ENCODE measurements at places on chromosomes 4 and X.
A peak's percentile ranks its signal among the peaks of the same experiment; 100 is the strongest.

DNA sequence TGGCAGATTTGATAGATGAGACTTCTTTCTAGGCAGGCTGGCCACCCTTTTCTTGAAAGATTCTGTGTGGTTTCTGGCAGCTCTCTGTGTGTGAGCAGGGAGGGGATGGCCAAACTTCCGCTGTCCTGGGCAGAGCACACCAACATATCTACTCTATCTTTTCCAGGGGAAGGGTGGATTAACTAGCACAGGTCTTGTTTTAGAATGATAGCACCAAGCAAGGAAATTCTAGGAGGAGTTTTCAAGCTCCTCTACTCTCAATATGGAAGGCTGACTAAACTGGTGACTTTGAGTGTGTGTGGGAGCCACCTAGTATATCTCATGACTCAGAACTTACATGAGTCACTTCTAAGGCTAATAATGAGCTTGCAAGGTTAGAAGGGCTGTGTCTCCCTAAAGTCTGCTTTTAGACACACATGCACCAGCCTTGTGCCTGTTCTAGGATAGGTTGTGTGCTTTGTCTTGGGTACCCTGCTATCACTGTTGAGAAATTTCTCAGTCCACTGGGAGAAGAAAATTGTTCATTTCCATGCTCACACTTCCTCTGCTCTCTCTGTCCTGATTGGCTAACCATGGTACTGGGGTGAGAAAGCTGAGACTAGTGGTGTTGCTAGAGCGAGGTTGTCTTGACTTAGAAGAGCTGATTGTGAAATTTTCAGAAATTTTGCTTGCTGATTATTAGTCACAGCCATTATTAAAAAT lies 72.9 kb downstream of the YIPF6 start:
- no peak for DNase-seq
- H3K4me1 ChIP-seq: no peaks in the 10 kb centered on the region
- H3K4me3 ChIP-seq: no peak overlapping the region
- H3K27ac ChIP-seq: no peak overlapping the region
- H3K27me3 ChIP-seq: no peaks in the 10 kb centered on the region
- no peaks in the 10 kb centered on the region for H3K36me3 ChIP-seq

DNA sequence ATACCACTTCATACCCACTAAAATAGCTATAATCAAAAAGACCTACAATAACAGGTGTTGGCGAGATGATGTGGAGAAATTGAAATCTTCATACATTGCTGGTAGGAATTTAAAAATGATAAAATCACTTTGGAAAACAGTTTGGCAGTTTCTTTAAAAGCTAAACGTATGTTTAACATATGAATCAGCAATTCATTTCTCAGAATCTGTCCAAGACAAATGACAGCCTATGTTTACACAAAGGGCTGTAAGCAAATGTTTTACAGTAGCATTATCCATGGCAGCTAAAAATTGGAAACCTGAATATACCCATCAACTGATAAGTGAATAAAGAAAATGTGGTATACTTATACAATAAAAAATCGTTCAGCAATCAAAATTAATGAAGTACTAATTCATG lies 33.0 kb upstream of the ABCG2 start:
- no peak overlapping the region for H3K27ac ChIP-seq
- H3K4me3 ChIP-seq: no peak overlapping the region
- no peaks in the 10 kb centered on the region for H3K36me3 ChIP-seq
- no peak for DNase-seq
- H3K4me1 ChIP-seq: peaks cover 3% of the 10 kb centered on the region
- H3K27me3 ChIP-seq: no peaks in the 10 kb centered on the region

- H3K27me3 ChIP-seq: no peaks in the 10 kb centered on the region
- no peak for DNase-seq
- no peak overlapping the region for H3K27ac ChIP-seq
- no peaks in the 10 kb centered on the region for H3K36me3 ChIP-seq
These were observed 676.7 kb upstream of the LCORL start for GRCh38 chr4:18698119-18698883.

DNA sequence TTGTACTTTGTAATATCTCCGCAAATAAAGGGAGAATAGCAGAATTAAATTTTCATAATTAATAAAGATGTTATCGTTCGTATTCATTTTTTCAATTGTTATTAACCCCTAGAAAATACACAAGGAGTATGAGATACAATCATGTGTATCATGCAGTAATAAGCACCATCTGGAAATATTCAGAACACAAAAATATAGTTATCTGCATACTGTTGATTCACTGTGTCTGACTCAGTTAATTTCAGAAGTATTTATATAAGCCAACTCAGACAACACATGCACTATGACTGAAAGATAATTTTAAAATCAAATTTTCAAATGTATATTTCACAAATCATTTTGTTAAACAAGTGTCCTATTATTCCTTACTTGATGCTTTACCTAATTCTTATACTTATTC lies 1954.8 kb downstream of the ARAP2 start:
- DNase-seq: no peak
- H3K27me3 ChIP-seq: no peaks in the 10 kb centered on the region
- H3K4me1 ChIP-seq: no peaks in the 10 kb centered on the region
- no peak overlapping the region for H3K27ac ChIP-seq
- no peak overlapping the region for H3K4me3 ChIP-seq

DNA sequence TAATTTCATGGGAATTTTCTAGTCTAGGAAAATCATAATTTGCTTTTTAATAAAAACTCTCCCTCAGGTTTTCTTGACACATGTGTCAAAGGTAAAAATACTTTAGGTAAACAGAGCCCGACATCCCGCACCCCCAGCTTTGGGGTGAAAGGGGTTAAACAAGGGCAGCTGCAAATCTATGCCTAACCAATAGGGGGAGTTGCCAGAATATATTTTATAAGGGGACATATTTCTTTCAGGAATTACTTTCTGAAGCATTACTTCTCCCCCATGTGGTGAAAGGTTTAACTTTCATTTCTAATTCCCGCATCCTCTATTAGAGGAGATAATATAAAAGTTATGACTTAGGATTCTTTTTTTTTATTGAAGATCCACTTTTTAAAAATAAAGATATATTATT lies 53.9 kb upstream of the HEPH start:
- no peaks in the 10 kb centered on the region for H3K36me3 ChIP-seq
- DNase-seq: no peak
- H3K4me3 ChIP-seq: no peak overlapping the region
- no peaks in the 10 kb centered on the region for H3K27me3 ChIP-seq
- no peaks in the 10 kb centered on the region for H3K4me1 ChIP-seq

DNA sequence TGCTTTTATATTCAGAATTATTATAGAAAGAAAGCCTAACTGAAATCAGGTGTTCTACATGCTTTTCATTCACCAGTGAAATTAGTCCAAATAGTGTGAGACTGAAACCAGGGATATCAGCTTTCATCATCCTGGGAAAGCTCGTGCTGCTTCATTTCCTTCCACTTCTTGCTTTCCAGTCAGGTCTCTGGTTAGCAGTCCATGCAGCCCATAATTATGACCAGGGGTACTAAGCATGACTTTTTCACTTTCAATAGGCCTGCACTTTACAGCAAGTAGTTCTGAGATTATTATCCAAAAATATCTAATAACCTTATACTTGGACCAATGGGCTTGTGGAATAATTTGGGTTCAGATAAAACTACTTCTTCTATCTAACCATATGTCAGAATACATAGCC lies 673.2 kb upstream of the MAGEB2 start:
- no peaks in the 10 kb centered on the region for H3K36me3 ChIP-seq
- H3K4me3 ChIP-seq: no peak overlapping the region
- no peak overlapping the region for H3K27ac ChIP-seq

- H3K36me3 ChIP-seq: no peaks in the 10 kb centered on the region
- DNase-seq: no peak
- no peak overlapping the region for H3K4me3 ChIP-seq
- no peak overlapping the region for H3K27ac ChIP-seq
- no peaks in the 10 kb centered on the region for H3K4me1 ChIP-seq
These were observed 53.0 kb downstream of the SHOX start for GRCh38 chrX:683576-683975.

DNA sequence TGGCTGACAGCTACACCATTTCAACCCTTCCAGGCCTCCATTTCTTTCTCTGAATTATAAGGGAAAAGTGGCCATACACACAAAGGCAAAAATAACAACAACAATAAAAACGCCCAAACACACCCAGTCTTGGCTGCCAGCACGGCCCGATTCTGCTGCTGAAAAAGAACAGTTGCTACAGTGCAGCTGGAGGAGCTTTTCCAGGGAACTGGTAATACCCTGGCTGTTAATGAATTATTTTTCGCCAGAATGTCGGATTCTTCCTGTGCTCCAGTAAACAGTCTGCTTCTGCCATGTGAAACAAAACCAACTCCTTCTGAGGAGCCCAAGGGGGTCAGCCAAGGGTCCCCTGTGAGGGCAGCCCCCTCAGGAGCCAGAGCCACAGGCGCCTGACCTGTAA lies 6.6 kb downstream of the RAI2 start:
- no peaks in the 10 kb centered on the region for H3K36me3 ChIP-seq
- no peak for DNase-seq
- no peak overlapping the region for H3K4me3 ChIP-seq
- H3K27ac ChIP-seq: no peak overlapping the region

GRCh38 chrX:3256868-3257267 lies 89.6 kb downstream of the MXRA5 start:
- DNase-seq: no peak
- no peaks in the 10 kb centered on the region for H3K36me3 ChIP-seq
- H3K4me3 ChIP-seq: no peak overlapping the region
- no peak overlapping the region for H3K27ac ChIP-seq
- no peaks in the 10 kb centered on the region for H3K27me3 ChIP-seq
- H3K4me1 ChIP-seq: no peaks in the 10 kb centered on the region

- no peak for DNase-seq
- no peaks in the 10 kb centered on the region for H3K27me3 ChIP-seq
- no peaks in the 10 kb centered on the region for H3K36me3 ChIP-seq
- no peak overlapping the region for H3K27ac ChIP-seq
These were observed 208.0 kb downstream of the PRDM5 start for GRCh38 chr4:120714417-120715010.

- no peak overlapping the region for H3K27ac ChIP-seq
- H3K36me3 ChIP-seq: no peaks in the 10 kb centered on the region
- H3K4me3 ChIP-seq: no peak overlapping the region
- no peaks in the 10 kb centered on the region for H3K4me1 ChIP-seq
- no peaks in the 10 kb centered on the region for H3K27me3 ChIP-seq
These were observed 294.0 kb downstream of the TENM3 start for GRCh38 chr4:182537031-182537795.

DNA sequence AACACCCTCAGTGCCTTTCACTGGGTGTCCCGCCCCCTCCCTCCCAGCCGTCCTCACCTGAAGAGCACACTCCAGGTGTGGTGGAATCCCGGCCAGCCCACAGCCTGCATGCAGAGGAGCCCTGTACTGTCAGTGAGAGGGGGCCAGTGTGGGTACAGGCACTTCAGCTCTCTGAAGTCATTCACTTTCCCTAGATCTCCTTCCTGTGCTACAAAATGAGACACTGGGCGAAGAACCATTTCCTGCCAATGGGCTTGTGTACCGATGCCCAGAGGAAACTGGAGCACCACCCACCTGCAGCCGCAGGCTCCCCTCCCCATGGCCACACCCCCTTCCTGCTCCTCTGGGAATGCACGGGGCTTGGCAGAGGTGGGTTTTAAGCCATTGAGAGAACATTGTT lies 73.9 kb upstream of the C4orf50 start:
- H3K36me3 ChIP-seq: no peaks in the 10 kb centered on the region
- peaks cover 16% of the 10 kb centered on the region for H3K27me3 ChIP-seq
- DNase-seq: no peak
- no peak overlapping the region for H3K4me3 ChIP-seq
- H3K4me1 ChIP-seq: no peaks in the 10 kb centered on the region

- H3K27me3 ChIP-seq: no peaks in the 10 kb centered on the region
- no peaks in the 10 kb centered on the region for H3K36me3 ChIP-seq
- no peaks in the 10 kb centered on the region for H3K4me1 ChIP-seq
- no peak for DNase-seq
These were observed 37.1 kb downstream of the FSTL5 start for GRCh38 chr4:162126729-162127128.

- no peak overlapping the region for H3K27ac ChIP-seq
- H3K27me3 ChIP-seq: no peaks in the 10 kb centered on the region
- no peak overlapping the region for H3K4me3 ChIP-seq
- DNase-seq: no peak
- no peaks in the 10 kb centered on the region for H3K36me3 ChIP-seq
These were observed 208.5 kb downstream of the CAMK2D start for GRCh38 chr4:113553082-113553481.

DNA sequence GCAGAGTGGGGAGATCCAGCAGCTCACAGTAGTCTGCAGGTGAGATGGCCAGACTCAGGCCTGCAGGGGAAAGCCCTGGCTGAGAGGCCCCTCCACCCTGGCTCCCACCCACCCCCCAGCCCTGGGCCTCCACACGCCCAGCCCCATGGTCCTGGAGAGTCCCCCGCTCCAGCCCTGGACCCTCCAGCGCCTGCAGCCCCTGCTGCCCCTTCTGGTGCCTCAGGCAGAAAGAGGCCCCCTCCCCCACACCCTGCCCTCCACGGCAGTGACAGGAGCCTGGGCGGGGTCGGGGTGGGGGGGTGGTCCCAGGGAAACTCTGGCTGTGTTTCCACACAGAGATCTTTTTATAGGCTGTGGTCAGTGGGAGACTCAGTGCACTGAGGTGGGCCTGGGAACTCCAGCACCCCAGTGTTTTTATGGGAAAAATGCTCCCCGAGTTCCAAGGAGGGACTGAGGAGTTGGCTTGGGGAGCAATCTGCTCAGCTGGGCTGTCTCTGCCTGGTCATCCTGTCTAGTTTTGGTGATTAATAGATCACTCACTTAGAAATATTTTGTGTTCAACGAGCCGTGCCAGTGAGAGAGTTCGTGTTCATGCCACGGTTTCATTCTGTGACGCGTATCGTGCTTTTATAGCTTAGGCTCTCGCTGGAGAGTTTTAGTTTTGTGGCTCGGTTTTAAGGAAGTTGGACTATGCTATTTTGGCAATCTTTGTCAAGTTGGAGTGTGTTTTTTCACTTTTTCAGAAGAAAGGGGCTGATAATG lies 53.1 kb upstream of the HGFAC start:
- peaks cover 19% of the 10 kb centered on the region for H3K4me1 ChIP-seq
- peak overlapping the region; percentile 25 for H3K4me3 ChIP-seq
- DNase-seq: no peak
- H3K36me3 ChIP-seq: peaks cover 6% of the 10 kb centered on the region
- no peaks in the 10 kb centered on the region for H3K27me3 ChIP-seq

DNA sequence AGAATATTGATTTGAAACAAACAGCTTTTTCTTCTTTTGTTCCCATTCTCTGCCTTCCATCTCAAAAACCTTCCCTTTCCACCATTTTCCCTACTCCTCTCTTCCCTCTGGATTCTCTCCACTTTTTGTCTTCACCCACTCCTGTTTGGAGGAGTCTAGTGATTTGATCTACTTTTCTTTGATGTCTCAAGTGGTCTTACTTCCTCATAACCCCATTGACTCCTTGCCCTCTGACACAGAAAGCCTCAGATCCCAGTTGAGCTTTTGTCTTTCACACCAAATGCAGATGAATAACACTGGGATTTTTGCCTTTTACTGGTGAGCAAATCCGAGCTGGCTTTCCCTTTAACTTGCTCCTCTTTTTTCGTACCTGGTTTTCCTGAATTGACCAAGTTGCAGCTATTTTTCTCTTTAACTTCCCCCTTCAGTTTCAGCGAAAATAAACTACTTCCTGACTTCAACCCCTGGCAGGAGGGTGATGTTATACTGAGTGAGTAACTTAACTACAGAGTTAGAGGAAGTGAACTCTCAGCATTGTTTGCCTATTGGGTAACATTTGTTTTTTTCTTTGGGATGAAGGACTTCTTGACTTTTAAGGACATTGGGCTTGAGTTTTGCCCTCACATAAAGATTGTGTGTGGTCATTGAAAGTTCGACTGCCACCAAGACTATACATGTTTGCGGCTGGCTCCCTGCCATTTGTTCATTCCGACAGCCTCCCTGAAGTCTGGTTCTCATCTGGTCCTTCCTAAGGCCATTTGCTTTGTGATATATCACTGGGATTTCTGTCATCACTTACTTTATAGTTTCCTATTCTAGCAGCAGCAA lies 392.8 kb upstream of the NR3C2 start:
- peaks cover 15% of the 10 kb centered on the region for H3K4me1 ChIP-seq
- H3K27me3 ChIP-seq: no peaks in the 10 kb centered on the region
- no peak overlapping the region for H3K27ac ChIP-seq
- DNase-seq: no peak
